ENCODE measurements at places on chromosomes 7 and 10. TPM values are rescaled to one million over a fixed set of nuclear protein-coding genes. Genes with fewer than 3 reads are reported as not detected.

Gene TMEM213
- polyA plus RNA-seq, result not detected

Gene MEOX2
- polyA plus RNA-seq, result 5.4 TPM

Gene WIPF3
- 3.4 TPM for polyA plus RNA-seq

Gene SPDYE3
- polyA plus RNA-seq, result not detected

Gene CHST3
- polyA plus RNA-seq, result 8.6 TPM

Gene DOCK4
- 5.8 TPM for polyA plus RNA-seq

Gene NPY4R
- not detected for polyA plus RNA-seq

Gene EBLN1
- polyA plus RNA-seq, result not detected

Gene AASS
- 4.3 TPM for polyA plus RNA-seq

Gene LSM8
- polyA plus RNA-seq, result 29.9 TPM

Gene LDB3
- 11.0 TPM for polyA plus RNA-seq

Gene OLAH
- polyA plus RNA-seq, result 2.5 TPM

DNA sequence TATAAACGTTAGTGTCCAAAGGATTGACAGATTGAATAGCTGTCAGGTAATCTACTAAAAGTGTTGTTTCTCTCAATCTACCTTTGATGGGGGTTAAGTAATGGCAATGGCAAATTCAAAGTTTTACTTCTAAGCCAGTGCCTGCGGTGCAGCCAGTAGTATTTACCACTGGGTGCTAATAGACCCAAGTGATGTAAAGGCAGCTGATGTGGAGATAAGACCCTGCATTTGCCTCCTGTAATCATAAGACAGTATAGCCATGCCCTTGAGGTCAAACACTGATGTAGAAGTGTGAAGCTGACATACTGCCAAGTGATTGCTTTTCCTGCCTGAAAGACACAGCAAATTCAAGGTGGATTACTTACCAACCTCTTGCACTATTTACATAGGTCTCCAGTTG, 572.0 kb downstream of the GRID1 start:
- no peak for DNase-seq

DNA sequence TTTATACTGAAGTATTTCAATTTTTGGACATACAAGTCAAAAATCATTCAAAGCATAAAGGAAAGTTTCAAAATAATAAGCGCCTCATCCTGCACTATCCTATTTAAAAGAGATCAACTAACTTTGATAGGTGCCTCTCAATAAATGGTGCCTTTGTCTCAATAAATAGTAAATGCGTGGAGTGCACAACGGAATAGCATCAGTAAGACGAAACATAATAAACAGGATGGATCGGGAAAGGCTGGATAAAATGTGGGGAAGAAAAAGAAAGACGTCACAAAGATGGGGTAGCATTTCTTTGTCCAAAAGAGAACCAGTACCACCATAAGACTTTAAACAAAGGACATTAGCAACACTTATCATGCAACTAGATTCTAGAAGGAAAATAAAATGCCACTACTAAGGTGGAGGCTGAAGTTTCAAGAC, 571 bp upstream of the PRKAR2B start:
- no peak for DNase-seq

DNA sequence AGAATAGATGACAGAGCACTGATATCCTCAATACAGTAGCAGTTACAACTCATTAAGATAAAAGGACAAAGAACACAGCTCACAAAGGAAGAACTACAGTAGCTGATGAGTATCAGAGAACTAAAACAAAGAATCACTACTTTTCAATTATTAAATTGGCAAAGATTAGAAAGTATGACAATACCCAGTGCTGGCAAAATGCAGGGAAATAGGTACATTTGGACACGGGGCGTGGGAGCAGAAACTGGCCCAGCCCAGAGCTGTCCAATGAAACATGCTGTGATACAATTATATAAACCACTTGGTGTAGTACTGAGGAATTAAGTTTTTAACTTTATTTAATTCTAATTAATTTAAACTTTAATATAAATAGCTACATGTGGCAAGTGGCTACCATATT, 226.3 kb downstream of the MLLT10 start:
- no peak for DNase-seq

DNA sequence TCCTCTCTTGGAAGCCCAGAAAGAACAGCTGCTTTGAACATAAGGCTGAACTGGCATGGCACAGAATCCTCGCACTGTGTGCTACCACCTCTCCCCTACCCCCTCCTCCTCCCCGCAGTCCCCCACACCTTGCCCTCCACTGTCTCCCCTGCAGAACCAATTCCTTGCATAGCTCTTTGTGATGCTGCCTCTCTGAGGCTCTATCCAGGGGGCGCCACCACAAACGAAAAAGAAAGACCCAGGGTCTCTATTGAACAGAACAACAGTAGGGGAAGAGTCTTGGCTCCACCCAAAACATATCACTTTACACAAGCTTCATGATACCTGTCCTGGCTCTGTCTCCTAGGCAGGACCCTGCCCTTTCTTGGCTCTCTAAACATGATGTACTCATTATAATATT, 26.2 kb upstream of the EBLN1 start:
- DNase-seq, result no peak

DNA sequence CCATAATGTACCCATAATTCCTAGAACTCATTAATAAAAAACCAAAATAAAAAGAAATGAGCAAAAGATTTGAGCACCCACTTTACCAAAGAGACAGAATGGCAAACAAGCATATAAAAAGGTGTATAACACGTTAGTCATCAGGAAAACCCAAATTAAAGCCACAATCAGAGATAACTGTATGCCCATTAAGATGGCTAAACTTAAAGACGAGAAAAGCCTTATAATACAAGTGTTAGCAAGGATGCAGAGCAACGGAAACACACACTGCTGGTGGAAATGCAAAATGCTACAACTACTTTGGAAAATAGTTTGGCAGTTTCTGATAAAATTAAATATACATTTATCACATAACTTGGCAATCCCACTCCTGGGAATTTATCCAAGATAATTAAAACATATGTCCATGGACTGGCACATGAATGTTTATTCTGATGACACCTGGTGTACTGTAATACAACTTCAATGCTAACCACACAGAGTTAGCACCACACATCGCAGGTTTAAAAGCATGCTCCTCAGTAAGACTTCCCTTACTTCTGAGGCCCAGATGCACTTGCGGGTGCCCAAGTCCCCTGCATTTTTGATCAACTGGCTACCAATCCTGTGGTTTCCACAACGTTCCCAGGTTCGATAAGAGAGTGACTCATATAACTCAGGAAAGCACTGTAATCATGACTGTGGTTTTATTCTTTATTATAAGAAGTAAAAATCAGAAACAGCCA, 158.6 kb downstream of the SNX13 start:
- no peak for DNase-seq

GRCh38 chr10:124830445-124830844, 28.8 kb downstream of the ABRAXAS2 start:
- DNase-seq, result no peak

DNA sequence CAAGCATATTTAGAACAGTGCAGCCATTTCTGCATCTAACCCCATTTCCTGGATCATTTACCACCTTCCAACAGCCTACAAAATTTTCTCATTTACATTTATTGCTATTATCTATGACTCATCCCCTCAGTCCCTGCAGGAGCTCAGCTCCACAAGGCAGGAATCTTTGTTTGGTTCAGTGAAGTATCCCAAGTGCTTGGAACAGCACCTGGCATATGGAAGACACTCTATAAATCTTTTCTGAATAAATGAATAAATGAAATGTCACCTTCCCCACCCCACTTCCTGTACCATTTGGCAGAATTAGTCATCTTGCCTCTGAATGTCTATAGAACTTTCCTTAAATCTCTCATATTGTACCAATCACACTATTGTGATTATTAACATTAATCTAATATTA, 110.7 kb downstream of the HIP1 start:
- no peak for DNase-seq

GRCh38 chr7:32200646-32201045, 130.4 kb upstream of the PDE1C start:
- no peak for DNase-seq

- no peak for DNase-seq
Observed at GRCh38 chr7:133678137-133678814, 425.4 kb downstream of the EXOC4 start.

DNA sequence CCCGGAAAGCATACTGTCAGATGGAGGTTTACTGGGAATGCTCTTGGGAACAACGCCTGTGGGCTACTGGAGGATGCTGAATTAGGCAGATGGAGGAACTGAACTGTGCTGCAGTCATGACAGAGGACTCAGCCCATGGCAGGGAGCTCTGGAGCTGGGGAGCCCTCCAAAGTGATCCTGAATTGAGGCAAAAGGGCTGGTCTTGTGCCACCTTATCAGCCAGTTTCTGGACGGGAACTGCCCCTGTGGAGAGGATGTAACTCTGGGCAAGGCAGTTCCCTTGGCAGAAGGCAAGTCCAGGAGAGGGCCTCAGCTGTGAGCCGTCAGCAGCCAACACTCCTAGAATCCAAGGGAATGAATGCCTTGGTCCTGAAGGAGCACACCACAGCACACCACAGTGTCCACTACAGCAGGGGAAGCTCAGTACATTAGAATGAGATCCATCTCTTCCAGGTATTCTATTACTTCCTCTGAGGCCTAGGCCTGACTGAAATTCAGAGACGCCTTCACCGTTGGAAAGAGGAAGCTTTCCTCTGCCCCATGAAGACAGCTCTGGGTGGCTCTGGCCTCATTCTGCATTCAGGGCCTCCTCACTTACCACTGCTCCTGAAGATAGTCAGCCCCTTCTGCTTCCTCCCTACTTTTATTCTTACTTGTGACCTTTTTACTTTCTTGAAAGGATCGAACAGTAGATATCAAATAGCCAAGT, 139.6 kb upstream of the GPR26 start:
- DNase-seq, result no peak

DNA sequence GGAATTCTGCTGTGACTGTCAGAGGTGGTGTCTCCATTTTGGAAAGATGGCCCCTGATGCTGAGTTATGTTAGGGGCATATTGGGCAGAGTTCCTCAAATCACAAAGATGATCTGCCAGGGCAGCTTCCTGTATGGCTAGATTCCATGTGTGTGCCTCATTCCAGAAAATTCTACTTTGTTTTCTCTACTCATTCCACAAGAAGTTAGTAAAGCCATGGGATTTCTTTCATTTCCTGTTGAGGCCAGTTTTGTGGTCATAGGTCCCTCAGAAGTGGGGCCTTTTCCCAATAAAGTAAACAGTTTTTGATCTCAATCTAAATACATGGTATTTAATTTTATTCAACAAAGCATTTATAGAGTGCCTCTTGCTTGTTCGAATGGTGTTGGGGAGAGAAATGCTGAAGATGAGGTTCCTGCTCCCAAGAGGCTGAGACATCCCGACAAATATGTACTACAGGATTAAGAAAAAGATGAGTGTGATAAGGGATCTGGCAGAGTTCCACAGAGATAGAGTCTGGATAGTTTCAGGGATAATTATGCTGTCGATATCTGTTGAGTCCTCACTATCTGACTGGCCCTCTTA, 33.0 kb downstream of the MINDY4 start:
- DNase-seq, result no peak

DNA sequence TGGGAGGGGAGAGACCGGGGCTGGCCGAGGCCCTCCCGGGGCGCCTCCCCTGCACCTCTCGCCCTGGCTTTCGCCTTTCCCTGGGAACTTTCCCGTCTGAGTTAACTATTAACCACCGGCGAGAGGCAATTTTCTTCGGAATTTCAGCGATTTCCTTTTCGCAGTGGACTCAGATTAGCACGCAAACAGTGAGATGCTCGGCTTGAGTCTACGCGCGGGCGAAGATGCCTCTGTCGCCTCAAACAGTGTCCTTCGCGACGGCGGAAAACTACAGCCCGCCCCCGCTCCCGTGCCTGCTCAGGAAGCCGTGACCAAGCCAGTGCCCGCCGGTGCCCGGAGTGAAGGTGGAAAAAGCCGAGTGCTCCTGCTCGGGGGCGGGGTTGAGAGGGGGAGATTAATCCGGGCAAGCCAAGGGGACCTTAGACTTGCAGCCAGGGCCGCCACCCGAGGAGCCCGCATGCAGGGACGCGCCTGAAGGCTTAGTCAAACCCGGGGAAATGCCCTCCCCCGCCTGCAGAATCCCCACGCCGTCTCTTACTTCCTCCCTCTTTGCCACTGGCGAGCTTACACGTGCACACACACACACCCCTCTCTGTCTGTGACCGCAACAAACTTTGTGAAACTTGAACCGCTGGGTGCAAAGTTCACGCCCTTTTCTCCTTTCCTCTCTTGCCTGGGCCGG, 14.5 kb upstream of the PAX2 start:
- no peak for DNase-seq

- no peak for DNase-seq
Observed at GRCh38 chr7:116726713-116727431, 54.9 kb downstream of the MET start.

DNA sequence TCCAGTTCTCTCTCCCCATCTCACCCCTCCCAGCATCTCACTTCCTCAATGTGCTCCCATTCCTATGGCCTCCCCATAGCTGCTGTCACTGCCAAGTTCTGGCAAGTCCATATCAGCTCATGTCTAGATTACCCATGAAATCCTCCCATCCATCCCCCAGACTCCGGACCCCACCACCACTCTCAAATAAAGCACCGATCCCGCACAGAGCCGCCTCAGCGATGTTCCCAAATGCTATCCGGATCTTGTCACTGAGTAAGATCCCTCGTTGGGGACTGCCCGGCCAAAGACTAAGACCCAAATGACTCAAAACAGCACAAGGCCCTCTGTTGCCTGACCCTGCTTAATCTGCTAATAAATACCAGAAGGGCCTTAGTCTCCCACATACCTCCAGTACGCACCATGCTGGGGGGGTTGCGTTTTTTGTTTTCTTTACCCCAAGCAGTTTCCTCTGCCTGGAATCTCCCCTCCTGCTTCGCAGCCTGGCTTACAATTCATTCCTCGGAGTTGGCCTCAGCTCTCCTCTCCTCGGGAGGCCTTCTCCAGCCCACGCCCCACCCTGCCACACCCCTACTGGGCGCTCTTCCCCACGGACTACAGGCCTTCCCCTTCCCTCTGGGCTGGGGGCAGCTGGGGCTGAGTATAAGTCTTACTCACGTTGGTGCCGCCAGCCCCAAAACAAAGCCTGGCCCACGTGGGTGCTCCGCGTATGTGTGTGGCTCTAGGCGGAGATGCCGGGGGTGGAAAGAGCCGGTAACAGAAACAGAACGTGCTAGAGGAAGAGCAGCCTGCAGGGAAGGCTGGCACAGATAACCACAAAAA, 1.8 kb upstream of the DUSP5 start:
- peak; percentile 78 for DNase-seq

GRCh38 chr7:37201003-37201875, 247.4 kb downstream of the ELMO1 start:
- peak; percentile 84 for DNase-seq

GRCh38 chr7:70667406-70667805, 464.5 kb upstream of the GALNT17 start:
- DNase-seq, result no peak

- DNase-seq, result peak; percentile 69
Observed at GRCh38 chr10:46545861-46546590, 10.4 kb downstream of the GPRIN2 start.

Measured in aorta (tissue), 5 donors.